ENCODE measurements at places on chromosomes 3 and 15.

DNA sequence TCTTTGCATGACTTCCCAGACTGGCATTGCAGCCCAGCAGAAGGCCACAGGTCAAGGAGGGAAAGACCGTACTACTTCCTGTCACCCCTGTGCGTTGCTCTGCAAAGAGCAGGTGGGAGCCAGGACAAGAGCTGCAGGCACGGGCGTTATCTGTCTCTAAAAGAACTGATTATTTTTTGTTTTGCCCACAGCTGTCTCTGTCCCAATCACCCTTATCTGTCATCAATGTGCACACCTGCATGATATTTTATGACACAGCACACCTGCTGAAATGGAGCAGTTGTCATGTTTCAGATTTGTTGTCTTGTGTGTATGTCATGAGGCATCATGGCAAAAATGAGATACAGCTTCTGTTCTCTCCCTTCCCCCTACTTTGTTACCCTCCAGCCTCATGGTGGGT is 58.8 kb downstream of the SLCO3A1 start:
- no peak for DNase-seq

- DNase-seq = no peak
Measured at GRCh38 chr3:154421083-154421482, 8.9 kb downstream of the GPR149 start.

DNA sequence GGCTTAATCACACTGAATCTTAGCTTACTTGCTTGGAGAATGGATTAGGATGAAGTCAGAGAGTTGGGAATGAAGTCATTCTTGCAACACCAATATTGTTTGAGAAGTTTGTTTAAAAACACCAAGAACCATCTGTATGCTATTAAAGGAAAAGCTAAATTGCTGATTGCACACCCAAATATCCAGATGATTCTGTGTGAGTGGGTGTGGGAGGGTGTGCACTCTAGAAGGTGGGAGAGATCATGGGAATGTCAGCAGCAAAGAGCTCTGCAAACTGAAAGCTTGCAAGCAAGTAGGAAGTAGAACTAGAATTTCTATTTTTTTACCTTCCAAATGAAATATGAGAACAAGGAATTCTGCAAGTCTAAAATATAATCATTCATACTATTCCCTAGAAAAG is 364.9 kb downstream of the NR2F2 start:
- DNase-seq = no peak

DNA sequence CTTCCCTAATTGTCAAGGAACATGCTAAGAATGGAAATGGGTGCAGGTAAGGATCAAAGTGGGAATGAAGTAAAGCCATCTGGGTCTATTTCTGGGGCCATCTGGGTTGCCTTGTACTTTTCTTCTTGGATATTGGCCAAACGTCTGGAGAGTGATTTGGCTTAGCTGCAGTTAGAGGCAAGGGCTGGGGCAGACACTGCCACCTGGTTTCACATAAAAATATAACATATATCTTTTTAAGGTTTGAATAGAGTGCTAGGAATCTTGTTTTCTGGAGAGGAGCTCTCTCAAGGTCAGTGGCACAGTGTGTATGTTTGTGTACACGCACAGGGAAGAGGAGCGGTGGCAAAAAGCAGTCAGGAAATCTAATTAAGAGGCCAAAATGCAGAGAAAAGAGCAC is 24.7 kb upstream of the EOMES start:
- no peak for DNase-seq

DNA sequence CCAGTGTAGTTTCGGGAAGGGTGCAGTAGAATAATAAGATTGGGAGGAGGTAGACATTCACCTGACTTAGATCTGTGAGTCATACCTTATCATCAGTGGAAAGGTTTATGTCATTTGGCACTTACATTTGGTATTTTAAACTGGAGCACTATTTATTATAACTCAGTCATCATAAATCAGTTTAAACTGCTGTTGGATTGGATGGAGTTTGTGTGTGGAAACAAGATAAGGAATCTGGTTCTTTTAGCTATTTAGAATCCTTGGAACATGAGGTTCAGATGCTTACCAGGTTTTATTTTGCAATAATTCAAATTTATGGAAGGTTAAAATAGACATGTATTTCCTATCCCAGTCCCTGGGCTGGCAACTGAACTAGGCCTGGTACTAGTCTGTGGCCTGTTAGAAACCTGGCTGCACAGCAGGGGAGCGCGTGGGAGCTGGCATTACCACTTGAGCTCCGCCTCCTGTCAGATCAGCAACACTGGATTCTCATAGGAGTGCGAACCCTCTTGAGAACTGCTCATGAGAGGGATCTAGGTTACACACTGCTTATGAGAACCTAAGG is 34.5 kb downstream of the ZFAND6 start:
- no peak for DNase-seq

DNA sequence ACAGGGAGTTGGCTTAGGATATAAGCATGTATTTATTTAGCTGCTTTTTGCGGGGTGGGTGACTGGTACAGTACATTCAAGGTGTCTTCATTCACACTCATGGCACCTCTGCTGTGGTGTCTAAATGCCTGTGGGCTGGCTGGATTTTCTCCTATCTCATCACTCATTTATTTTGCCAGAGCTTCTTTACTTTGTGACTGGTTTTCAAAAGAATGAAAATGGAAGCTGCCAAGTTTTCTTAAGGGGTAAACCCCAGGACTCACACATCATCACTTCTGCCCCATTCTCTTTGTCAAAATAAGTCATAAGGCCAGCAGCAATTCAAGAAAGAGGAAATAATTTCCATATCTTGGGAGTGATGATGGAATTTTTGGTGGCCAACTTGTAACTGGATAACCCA is 493.4 kb upstream of the ALCAM start:
- no peak for DNase-seq

DNA sequence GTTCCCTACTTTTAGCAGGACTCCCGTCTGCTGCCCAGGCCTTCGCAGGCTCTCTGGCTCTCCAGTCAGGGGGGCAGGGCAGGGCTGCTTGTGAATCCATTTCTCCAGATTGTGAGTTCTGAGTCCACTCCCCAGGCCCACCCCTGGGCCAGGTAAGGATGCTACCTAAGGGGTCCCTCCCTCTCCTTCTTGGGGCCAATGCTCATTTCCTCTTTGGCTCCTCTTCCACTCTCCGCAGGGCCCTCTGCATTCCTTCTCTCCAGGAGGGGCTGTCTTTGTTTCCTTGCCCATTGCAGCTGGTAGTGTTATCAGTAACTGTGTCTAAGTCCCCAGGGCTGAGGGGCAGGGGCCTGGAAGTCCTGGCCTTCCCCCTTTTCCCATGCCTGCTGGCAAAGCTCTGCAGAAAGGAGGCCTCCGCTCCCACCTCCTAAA is 13.0 kb upstream of the CACNA2D2 start:
- no peak for DNase-seq

GRCh38 chr15:65210770-65211481 is at the start of gene CILP:
Gene CILP (minus strand): TSS chr15:65211473. CDS start chr15:65209755, 1,718 bp downstream.
- no peak for DNase-seq

DNA sequence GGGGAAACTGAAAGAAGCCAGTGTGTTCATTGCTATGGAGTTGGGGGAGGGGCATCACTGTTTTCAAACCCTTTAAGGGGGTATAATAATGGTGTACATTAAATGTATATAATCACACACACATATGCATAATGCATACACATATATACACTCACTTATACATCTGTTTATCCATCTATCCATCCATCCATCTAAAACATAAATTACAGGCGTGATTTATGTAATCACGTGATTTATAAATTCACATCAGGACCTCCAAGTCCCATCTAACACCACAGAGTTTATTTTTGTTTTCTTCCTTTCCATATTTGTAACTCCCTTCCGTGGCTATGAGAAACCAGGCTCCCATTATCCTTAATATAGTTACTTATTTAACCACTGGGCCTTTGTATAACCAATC is 39.8 kb downstream of the GRAMD1C start:
- DNase-seq = no peak

- DNase-seq = peak; percentile 66
Measured at GRCh38 chr3:101809178-101810021, 30.4 kb downstream of the NXPE3 start.

DNA sequence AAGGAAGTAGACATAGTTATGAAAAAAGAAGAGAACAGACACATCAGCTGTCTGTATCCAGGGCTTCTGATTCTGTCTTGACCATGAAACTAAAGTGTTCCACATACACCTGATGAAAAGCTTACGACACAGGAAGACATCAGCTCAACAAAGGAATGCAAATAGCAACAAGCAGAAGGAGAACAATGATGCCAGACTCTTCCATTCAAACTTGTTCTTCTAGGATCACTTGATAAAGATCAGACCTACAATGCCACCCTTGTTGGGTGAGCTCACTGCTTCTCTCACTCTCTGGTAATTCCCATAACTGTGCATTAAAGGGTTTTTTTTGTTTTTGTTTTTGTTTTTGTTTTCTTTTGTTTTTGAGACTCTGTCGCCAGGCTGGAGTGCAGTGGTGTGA is 49.7 kb downstream of the GATM start:
- no peak for DNase-seq

- no peak for DNase-seq
Measured at GRCh38 chr3:52143616-52144015, 10.6 kb downstream of the POC1A start.

DNA sequence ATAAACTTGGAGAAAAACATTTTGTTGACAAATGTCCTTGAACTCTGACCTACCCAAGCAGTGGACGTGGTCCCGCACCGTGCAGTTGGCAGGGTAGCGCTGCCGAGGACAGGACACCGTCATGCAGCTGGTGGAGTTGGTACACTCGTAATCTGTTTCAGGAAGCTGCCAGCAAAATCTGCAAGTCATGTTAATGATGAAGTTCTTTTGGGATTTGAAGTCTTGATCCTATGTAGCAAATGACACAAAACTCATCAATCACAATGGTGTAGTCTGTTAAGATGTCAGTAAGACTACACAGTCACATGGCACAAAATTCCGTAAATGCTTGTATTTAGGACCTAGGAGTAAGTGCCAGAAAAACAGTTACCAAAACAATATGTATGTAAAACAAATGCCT is 5.5 kb downstream of the TM2D3 start:
- DNase-seq = no peak

DNA sequence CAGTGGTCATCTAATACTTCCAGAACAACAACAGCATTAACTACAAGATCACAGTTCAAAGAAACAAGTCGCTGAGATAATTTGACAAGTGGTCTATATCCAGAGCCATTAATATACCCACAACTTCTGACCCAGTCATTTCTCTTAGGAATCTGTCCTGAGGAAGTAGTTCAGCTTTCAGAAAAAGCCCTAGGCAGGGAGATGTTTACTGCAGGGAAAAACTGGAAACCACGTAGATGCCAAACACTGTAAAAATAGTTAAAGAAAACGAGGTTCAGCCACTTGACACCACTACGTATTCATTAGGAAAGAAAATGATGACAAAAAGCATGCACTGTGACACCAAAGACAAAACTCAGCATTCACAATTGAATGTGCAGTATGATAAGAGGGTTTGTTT is 22.3 kb upstream of the CDCP1 start:
- DNase-seq = no peak

Measured in RCC 7860 (cell line).